ENCODE measurements at places on chromosomes 4 and X.

DNA sequence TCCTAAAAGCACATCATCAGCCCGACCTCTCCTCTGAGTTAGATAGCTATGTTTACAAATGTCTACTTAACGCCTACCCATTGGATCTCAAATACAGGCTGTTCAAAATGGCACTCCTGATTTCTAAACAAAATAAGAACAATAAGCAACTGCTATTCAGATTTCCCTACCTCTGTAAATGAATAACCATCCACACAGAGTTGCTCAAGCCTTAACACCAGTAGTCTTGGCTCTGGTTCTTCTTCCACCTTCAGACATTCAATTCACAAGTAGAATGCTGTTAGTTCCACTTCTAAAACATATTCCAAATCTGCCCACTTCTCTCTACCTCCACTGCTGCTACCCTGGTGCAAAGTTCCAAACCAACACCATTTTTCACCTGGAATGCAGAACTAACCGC is 27.1 kb upstream of the DCLK2 start:
- DNase-seq: no peak

- DNase-seq: no peak
These were observed 285.3 kb upstream of the RASGEF1B start for GRCh38 chr4:81756973-81757372.

- no peak for DNase-seq
These were observed 90.7 kb downstream of the WFS1 start for GRCh38 chr4:6360385-6360784.

GRCh38 chr4:139085141-139085540 is 69.6 kb downstream of the NOCT start:
- DNase-seq: no peak
